ENCODE measurements at places on chromosomes 7 and 10.

DNA sequence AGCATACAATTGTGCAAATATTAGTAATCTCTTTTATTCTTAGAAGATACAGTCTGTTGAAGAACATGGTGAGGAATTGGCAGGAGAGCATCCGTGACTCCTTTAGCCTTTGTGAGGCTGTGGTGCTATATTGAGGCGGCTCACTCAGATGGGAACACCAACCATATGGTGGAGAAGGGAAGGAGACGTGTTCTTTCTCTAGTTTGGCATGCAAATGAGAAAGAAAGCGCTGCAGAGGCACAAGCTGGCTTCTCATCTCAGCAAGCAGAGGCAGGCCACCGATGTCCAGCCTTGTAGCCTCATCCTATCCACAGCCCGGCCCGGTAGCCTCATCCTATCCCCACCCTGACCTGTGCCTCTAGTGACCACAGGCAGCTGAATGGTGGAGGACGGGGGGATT is 288.3 kb downstream of the CAMK1D start:
- no peak for DNase-seq

- no peak for DNase-seq
These were observed 2.7 kb upstream of the PAX4 start for GRCh38 chr7:127620406-127621233.

DNA sequence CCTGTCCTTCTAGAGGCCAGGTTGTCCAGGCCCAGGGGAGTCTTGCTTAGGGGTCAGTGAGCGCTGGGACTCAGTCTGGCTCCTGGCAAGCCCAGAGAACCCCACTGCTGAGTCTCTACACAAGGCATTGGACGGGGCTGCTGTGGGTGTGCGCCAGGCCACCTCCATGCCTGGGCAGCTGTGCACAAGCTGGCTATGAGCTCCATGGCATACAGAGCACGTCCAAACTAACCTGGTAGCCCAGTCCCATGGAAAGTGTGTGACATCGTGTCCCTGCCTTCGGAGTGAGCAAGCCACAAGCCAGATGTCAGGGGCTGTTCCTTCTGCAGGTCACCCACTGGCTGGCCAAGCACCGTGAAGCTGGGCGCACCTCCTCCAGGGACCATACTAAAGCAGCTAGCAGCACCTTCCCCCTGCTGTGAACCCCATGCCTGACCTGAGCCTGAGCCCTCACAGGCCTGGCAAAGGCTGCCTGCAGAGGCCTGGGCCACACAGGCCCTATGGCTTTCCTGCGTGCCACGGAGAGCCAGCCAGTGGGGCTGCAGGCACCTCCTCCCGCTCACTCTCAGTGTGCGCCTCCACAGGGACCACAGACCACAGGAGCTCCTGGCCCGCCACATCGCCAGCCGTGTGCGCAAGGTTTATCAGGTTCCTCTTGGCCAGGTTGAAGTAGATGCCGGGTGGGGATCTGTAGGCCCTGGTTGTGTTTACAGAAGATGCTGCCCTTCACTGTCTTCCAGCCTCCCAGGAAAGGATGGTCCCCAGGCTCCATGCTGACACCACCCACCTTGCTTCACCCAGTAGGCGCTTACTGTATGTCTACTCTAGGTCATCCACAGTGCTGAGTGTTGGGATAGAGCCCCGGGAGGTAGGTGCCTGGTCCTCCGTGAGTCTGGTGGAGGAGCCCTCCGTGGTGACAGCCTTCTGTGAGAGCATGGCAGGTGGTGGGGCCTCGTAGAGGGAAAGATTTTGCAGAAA is 219.7 kb downstream of the EBF3 start:
- DNase-seq, result no peak

GRCh38 chr10:5977471-5978229 is at the start of gene IL15RA:
Gene IL15RA (minus strand): TSS chr10:5977543. CDS start chr10:5977492, 51 bp downstream.
- DNase-seq, result peak; percentile 91

- DNase-seq, result no peak
These were observed 37.5 kb downstream of the GDI2 start for GRCh38 chr10:5775685-5776084.

GRCh38 chr10:819326-819725 is 112.2 kb downstream of the LARP4B start:
- no peak for DNase-seq

DNA sequence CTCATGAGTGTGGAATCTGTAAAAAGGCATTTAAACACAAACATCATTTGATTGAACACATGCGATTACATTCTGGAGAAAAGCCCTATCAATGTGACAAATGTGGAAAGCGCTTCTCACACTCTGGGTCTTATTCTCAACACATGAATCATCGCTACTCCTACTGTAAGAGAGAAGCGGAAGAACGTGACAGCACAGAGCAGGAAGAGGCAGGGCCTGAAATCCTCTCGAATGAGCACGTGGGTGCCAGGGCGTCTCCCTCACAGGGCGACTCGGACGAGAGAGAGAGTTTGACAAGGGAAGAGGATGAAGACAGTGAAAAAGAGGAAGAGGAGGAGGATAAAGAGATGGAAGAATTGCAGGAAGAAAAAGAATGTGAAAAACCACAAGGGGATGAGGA is 207.7 kb downstream of the ZEB1 start:
- DNase-seq, result no peak
